SJCRH30 (cell line): ENCODE measurements at places on chromosomes 7 and 10. TPM values are rescaled to one million over a fixed set of nuclear protein-coding genes. Genes with fewer than 3 reads are reported as not detected.

DNA sequence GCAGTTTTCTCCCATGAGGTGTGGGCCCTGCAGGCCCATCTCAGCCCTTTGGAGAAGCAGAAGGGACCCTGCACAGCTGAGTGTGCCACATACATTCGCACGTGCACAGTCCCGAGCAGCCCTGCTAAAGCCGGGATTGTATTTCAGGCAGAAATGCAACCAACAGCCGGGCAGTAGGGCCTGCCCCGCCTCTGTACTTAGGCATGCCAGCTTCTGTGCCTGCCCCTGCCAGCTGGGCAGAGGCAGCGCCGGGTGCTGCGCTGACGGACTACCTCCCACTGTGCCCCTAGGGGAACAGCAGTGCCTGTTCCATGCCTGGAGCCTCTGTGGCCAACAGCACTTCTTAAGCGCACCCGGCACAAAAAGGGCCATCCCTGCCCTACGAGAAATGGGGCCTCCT is 170.3 kb downstream of the NEURL1 start:
- no peaks in the 10 kb centered on the region for H3K27me3 ChIP-seq
- DNase-seq: no peak
- H3K4me3 ChIP-seq: no peak overlapping the region

DNA sequence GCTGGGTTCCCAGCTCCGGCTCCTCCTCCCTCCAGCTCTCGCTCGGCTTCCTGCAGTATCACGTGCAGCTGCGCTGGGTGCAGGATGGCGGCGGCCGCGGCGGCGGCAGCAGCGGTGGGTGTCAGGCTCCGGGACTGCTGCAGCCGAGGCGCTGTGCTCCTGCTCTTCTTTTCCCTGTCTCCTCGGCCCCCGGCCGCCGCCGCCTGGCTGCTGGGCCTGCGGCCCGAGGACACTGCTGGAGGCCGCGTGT is at the start of gene CNNM1:
Gene CNNM1, plus strand, starts transcription at position 53 of the 250 bp plus-strand sequence. Its CDS starts 32 bp downstream, at position 85.
- DNase-seq: no peak
- no peaks in the 10 kb centered on the region for H3K27me3 ChIP-seq
- no peaks in the 10 kb centered on the region for H3K36me3 ChIP-seq
- H3K27ac ChIP-seq: no peak within 1 kb of the TSS
- no peaks in the 10 kb centered on the region for H3K4me1 ChIP-seq
- no peak within 1 kb of the TSS for H3K4me3 ChIP-seq

TRIM73 gene
- 0.20 and 1.8 TPM in 2 replicates for total RNA-seq

MET gene
- total RNA-seq: 121 and 129 TPM in 2 replicates

RBM20 gene
- total RNA-seq: 11.1 and 12.4 TPM in 2 replicates
